ENCODE measurements at places on chromosomes 3 and 15. TPM values are rescaled to one million over a fixed set of nuclear protein-coding genes. Genes with fewer than 3 reads are reported as not detected.

DNA sequence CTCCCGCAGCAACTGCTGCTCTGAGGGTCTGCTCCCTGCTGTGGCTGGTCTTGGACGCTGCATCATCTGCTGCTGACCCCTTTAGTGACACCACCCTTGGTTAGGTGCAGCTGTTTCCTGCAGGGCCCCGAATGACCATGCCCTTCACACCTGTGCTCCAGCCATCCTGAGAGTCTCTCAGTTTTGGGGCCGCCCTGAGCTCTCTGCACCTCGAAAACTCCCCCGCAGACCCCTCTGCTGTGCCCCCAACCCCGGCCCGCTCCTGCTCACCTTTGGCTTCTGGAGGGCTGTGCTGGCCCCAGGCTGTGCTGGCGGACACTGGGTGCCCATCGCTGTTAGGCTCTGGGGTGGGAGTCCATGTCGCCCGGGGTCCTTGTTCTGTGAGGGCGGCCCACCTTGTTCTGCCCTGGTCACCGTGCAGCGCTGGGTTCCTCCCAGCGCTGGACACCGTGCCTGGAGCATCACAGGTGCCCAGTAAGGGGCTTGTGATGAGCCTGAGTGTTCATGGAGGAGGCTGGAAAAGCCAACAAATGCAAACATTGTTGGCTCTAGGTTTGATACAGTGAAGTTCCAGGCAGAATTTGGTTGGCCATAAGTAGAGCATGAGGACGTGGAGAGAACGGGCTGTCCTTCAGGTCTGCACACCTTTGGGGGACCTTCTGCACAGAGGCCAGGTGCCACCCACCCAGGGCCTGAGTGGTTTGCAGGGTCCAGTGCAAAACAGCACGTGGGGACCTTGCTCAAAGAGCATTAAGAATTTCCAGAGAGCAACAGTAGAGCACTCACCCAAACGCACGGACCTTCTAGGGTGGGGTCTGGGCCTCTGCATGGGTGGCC is 12.3 kb downstream of the ABTB1 start:
- no peak for DNase-seq

DNA sequence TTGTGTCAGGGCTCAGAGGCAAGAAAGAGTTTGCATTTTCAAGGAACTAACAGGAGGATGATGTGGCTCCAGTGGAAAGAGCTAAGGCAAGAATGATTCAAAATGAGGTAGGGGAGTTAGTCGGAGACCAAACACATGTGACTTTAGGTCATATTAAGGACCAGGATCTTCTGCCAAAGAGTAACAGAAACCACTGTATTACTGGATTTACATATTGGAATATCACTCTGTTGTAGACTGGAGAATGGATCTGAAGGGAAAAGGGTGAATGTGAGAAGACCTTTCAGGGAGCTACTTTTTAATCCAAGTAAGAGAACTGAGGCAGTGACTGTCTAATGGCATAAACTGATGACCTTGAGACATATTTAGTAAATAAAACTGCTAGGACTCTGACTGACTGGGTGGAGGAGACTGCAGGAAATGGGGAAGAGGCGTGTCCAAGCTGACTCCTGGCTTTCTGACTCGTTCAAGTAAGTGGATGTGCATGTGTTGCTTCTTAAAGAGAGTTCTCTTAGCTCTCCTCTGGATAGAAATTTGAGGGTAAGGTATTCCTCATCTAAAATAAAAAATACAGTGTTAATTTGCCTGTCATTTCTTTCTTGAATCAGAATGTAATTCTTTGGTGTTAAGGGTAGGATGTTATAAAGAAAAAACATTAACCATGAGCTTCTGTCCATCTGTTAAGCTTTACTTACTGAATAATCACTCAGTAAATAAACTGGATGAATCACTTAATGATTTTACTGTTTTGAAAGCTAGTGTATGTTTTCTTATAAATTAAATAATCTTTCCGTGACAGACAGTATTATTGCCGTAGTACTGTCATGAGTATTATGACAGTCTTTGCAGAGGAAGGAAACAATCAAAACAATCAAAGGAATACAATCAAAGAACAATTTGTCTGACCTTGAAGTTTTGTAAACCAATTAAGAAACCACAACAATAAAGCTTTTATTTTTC is 58.3 kb upstream of the CFAP20DC start:
- no peak for DNase-seq

DNA sequence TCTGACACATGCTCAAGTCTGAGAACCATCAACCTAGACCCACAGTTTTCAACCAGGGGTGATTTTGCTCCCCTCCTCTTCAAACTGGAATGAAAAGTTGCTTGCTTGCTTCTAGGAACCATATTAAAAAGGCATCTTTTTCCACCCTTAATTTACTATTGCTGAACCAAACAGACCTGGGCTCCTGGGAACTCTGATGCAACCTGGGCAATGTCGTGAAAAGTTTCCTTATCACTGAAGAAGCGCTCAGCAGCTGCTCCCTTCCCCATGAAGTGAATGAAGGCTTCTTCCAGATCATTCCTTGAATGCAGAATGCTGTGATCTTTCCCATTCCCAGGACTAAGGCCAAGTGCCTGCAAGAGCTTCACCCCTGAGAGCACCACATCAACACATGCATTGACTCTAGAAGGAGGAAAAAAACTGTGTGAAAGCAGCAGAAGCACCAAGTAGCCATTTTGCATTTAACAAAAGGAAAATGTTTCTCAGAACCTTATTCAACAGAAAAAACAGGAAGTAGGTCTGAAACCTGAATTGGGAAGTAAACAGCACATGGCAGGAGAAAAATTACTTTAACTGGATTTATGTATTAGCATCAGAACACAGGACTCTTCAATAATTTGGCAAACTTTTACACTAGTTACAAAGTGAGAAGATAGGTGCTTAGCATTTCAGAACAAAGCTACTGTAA is 8.7 kb downstream of the ADPGK start:
- DNase-seq, result no peak

DNA sequence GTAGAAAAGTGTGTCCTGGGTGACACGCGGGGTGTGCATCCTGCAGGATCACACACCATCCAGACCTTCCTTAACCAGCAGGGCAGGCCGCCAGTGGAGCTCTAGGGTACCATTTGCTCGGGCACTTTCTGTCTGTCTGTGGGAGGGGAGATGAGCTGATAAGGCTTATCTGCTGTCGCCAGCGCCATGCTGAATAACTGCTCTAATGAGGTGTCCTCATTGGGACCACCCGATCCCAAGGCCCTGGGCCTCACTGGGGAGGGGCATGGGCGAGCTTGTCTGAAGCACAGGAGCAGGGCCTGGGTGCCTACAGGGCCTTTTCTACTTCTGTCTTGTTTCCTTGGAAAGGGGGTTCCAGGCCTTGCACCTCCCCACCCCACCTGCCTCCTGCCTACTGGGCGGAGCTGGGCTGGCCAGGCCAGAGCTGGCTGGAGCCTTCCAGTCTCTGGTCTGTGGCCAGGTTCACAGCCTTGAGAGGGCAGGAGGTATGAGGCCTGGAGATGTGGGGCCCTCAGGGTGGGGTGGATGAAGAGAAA is 2.5 kb upstream of the GATA2 start:
- DNase-seq, result no peak

DNA sequence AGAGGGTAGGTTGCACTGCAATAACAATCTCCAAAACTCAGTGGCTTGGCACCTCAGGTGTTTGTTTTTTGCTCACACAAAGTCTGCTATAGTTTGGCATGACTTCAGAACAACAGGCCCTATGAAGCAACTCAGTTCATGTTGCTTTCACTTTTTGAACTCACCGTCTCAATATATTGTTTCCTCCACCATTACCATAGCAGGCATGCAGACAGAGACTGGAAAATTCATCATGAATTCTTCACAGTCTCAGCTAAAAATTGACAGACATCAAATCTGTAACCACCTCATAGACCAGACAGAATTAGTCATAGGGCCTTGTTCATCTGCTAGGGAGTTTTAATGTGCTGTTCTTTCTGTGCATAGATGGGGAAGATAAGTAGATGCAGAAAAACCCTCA is 161.4 kb upstream of the POU1F1 start:
- no peak for DNase-seq

DNA sequence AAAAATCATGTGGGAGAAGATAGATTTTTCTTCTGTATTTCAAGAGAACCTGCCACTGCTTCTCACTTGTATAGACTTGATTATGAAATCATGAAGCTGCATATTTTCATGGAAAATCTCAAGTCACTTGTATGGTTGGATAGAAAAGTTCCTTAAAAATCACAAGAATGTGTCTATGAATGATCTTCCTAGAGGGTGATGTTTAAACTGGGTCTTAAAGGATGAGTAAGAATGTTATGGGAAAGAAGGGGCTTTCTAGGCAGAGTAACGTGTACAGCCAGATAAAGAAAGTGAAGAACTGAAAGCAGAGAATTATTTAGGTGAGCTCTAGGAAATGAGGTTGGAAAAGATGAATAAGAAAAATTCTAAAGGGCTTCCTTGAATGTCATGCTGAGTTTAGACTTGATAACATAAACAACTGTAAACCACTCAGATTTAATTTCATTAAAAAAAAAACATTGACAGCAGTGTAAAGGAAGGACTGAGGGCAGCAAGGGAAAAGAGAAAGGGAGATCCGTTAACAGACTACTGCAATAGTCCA is 5.0 kb downstream of the CD47 start:
- no peak for DNase-seq

DNA sequence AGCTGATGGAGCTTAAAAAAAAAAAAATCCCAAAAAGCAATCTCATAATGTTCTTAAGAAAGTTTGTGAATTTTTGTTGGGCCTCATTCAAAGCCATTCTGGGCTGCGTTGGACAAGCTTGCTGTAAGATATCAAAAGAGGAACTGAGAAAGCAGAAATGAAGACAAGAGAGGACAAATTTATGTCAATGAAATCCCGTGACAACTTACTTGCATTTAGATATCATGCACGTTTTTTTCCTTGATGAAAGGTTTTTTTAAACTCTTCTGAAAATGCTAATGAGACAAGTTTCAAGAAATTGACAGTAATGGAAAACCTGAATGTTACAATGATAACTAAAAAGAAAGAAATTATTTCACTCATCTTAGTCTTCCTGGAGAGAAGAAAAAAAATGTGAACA is 662.9 kb downstream of the SQOR start:
- DNase-seq, result no peak

GRCh38 chr3:168684519-168684918 is 588.8 kb upstream of the GOLIM4 start:
- DNase-seq, result no peak

DNA sequence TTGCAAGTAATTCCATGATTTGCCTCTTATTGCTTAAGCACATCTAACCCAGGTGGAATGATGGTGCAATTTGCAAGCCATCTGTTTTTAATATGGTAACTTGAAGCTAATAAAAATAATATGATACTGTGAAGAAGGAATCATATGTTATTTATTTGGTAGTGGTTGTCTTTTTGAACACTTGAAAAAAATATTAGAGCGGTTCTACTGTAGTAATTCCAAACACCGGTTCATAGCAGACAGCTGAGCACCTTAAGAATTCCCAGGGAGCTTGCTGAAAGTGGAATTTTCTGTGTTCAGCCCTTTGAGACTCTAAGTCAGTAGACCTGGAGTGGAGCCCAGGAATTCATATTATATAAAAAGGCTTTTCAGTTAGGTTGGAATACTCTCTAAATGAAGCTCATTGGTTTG is 687.4 kb downstream of the EDEM1 start:
- DNase-seq, result no peak

DNA sequence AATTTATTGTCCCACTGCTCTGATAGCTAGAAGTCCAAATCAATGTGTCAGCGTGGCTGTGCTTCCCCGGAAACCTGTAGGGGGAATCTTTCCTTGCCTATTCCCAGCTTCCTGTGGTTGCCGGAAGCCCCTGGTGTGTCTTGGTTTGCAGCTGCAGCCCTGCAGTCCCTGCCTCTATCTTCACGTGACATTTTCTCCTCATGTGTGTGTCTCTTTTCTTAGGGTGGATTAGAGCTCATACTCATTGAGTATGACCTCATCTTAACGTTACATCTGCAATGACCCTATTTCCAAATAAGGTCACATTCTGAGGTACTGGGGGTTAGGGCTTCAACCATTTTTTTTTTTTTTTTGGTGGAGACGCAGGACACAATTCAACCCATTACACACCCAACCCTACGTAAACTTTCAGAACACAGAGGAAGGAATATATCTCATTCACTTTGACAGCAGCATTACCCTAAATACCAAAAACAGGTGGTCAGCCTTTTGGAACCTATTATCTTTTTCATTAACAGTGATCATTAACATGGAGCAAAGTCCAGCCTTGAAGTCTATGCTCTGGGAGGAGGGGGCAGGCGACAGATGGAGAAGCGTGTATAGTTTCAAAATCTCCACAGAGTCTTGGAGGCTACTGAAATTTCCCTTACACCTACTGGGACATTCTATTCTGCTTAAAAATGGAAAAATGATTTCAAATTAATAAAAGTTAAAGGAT is 88.6 kb downstream of the RYK start:
- DNase-seq, result no peak

DNA sequence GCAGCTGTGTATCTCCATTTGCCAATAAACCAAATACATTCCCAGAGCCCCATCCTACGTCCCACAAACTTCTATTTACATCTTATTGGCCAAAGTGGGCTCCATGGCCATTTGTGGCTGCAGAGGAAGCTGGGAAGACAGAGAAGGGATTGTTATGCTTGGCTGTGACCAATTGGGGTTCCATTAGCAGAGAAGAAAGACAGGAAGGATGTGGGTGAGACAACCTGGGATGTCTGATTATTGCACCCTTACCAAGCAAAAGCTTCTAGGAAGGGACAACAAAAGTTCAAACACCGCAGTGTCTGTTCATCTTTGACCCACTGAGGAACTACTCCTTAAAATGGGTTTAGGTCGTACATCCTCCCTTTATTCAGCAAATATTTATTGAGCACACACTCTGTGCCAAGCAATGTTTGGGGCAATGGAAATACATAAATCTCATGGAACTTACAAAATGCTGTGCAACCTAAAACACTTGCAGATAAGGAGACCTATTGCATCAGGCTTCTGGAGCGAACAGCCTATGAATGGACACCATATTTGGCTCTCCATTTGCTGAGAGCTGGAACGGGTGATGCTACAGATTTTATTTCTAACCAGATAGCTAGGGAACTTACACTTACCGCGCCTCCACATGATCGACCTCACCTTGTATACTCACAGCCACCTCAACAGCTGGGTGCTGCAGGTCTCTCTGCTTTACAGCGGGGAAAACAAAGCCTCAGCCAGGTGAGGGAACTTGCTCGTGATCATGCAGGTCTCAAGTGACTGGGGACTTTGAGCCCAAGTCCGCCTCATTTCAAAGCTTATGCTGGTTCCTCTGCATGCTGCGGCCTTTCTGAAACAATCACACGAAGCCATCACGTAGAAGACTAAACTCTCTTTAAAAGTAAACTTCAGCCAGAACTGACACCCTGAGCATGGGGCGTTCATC is 21.4 kb upstream of the NR2E3 start:
- no peak for DNase-seq

The SUCNR1 gene
- 0.12 TPM for polyA plus RNA-seq

The RASL12 gene
- not detected for polyA plus RNA-seq

The SYNM gene
- polyA plus RNA-seq, result 0.18 TPM

All from K562 (cell line).